ENCODE measurements at places on chromosomes 12 and 14. TPM values are rescaled to one million over a fixed set of nuclear protein-coding genes. Genes with fewer than 3 reads are reported as not detected.

Gene AQP2
- not detected for total RNA-seq

Gene MYRFL
- 1.3 TPM for total RNA-seq

Gene LHX5
- total RNA-seq = not detected

Gene RNF212B
- not detected for total RNA-seq

Gene KRT2
- total RNA-seq = not detected

Gene GPR135
- 19.1 TPM for total RNA-seq

Gene ART4
- total RNA-seq = not detected

Gene PALS1
- 21.3 TPM for total RNA-seq

Gene RNASE13
- not detected for total RNA-seq

Gene PLXNC1
- total RNA-seq = 65.4 TPM

Gene HCAR1
- 0.31 TPM for total RNA-seq

Gene SPATS2
- total RNA-seq = 59.2 TPM

Gene SELPLG
- 1.6 TPM for total RNA-seq

Gene NEUROD4
- total RNA-seq = 4.4 TPM

Gene TAS2R14
- total RNA-seq = 30.4 TPM

Gene PDZRN4
- 59.5 TPM for total RNA-seq

Gene GPR65
- total RNA-seq = not detected

Gene EIF2S3B
- 0.94 TPM for total RNA-seq

Gene CACNA2D4
- 0.31 TPM for total RNA-seq

Gene POTEM
- total RNA-seq = not detected

Gene TAS2R42
- not detected for total RNA-seq

Gene CIDEB
- total RNA-seq = 5.6 TPM

Gene TNS2
- 31.6 TPM for total RNA-seq

Gene ANG
- total RNA-seq = 2.2 TPM

Gene AHNAK2
- total RNA-seq = 31.6 TPM

Gene CCDC197
- not detected for total RNA-seq
